Thyroid gland (tissue), 4 donors: ENCODE measurements at places on chromosomes 11 and 22. TPM values are rescaled to one million over a fixed set of nuclear protein-coding genes. Genes with fewer than 3 reads are reported as not detected.

- no peak for DNase-seq
Observed at GRCh38 chr11:123683428-123684170, 29.2 kb upstream of the SCN3B start.

RIN1 gene
- 2.3 TPM for total RNA-seq

DNA sequence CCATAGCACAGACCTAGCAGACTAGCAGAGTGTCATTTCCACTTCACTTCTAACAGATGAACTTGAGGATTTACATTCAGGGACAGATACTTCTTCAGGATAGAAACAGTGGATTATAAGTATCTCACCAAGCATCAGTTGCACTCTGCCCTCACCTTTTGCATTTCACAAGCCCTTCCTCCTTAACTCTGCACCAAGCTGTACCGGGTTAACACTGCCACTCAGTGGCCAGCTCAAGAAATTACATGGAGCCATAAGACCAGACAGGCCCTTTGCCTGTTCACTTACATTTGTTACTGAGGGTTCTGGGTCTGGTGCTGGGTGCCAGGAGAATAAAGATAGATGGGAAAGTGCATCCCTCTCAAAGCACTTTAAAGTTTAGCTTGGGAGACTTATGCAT lies 309.8 kb downstream of the SHANK2 start:
- DNase-seq = no peak

SHANK3 gene
- 14.2 TPM for total RNA-seq

- no peak for DNase-seq
Observed at GRCh38 chr11:87440076-87440770, 402.5 kb downstream of the TMEM135 start.
